ENCODE measurements at places on chromosomes 2 and 18.

DNA sequence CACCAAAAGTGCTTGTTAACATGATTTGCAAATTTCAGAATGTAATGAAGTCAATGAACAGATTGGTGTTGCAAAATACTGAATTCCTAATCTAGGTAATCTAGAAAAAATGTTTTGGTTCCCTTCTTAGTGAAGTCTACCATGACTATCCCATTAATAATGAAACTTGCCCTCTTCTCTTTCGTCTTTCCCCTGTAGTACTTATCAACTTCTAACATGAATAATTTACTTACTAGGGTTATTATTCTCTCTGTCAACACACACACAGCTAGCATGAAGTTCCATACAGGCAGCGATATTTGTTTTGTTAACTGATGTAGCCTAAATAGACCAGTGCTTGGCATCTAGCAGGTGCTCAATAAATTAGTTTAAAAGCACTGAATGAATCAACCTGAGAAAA lies 160.2 kb downstream of the NCK2 start:
- DNase-seq: no peak

- peak; percentile 49 for DNase-seq
Observed at GRCh38 chr2:43609290-43609918, 13.6 kb upstream of the THADA start.

GRCh38 chr2:231094736-231095346 lies 30.0 kb downstream of the HTR2B start:
- DNase-seq: no peak

GRCh38 chr18:61926532-61926931 lies 33.7 kb upstream of the RNF152 start:
- DNase-seq: no peak

- DNase-seq: no peak
Observed at GRCh38 chr2:64812285-64812684, 158.6 kb upstream of the SERTAD2 start.

- no peak for DNase-seq
Observed at GRCh38 chr18:76480913-76481312, 14.1 kb downstream of the ZNF516 start.

DNA sequence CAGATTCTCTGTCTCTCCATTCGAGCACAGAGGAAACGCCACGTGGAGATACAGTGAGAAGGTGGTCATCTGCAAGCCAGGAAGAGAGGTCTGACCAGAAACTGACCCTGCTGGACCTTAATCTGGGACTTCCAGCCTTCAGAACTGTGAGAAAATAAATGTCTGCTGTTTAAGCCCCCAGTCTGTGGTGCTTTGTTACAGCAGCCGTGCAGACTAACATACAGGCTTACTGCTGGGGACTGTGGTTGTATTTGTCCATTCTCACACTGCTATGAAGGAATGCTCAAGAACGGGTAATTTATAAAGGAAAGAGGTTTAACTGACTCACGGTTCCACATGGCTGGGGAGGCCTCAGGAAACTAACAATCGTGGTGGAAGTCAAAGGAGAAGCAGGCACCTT lies 432.7 kb downstream of the IRS1 start:
- no peak for DNase-seq

GRCh38 chr2:133241224-133241571 lies 327.1 kb downstream of the NCKAP5 start:
- DNase-seq: peak; percentile 50

DNA sequence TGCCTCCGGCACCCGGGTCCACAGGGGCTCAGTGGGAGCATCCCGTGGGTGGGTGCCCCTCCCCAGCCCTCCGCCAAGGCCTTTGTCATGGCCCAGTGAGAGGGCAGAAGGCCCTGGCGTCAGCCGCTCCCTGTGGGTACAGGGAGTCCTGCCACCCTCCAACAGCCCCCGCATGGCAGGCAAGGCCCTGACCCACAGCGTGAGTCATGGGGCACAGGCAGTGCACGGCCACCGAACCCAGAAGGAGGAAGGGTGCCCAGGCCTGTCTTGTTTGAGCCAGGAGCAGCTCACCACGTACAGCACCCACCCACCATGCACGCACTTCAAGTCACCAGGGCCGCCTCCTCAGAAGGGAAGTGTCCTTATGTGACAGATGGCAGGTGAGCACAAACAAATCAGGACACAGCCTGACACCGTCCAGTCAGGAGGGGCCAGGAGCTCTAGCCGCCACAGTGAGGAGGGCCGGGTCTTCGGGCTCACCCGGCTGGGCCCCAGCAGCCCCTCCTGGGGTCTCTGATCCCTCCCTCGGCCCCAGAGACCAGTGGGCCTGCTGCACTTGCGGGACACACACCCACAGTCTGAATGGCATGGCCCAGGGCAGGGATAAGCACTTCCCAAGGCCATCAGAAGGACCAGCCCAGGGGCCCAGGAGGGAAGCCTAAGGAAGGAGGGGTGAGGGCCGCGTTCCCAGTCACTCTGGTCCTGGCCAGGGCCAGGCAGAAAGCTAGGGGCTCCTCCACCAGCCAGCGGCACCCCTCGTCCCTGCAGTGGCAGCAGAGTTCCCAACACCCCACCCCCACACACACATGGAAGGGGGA lies 25.8 kb downstream of the BIN1 start:
- DNase-seq: no peak

- peak; percentile 7 for DNase-seq
Observed at GRCh38 chr2:220078439-220078838, 451.0 kb downstream of the SLC4A3 start.

DNA sequence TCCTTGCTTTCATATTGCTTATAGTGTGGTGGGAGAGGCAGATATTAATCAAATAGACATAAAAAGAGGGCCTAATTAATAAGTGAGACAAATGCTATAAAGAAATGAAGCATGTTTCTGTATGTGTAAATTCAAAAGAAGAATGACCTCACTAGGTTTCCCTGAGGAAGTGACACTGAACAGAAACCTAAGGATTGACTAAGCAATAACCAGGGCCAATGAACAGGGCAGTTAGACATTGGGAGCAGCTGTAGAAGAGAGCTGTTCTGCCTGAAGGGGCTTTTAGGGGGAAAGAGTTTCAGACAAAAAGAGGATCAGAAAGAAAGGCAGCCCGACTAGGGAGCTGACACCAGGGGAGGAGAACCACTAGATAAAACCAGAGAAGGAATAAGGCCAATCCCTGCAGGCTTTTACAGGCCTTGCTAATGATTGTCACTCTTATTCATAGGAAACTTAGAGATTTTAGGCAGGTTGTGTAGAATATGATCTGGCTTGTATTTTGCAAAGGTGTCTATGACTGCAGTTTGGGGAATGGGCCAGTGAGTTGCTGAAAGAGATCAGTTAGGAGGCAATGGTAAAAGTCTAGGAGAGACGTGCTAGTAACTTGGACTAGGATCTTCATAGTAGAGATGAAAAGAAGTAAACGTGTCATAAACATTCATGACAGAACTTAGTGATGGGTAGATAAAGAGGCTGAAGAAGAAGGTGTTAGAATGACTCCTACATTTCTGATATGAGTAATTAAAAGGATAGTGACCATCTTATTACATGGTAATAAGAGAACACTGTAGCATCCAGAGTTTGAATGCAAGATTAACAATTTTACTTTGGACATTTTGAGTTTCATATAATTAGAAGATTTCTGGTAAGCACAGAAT lies 26.8 kb upstream of the NABP1 start:
- DNase-seq: no peak

- no peak for DNase-seq
Observed at GRCh38 chr2:46126571-46126970, 170.6 kb upstream of the EPAS1 start.

DNA sequence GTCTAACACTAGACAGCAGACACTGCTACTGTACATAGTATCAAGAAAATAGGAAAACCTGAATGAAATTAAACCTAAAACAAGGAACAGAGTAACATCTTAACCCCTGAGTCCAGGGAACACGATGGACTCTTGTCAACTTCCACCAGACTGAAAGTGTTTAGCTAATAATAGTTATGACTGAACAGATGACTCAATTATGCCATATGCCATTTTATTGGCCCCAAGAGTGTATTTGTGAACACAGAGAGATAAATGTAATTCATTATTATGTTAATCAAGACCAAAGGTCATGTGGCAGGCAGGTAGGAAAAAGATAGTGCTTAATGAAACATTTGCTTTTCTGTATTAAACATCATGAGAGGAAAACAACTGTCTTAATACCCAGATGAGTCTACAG lies 58.0 kb downstream of the NYAP2 start:
- no peak for DNase-seq

DNA sequence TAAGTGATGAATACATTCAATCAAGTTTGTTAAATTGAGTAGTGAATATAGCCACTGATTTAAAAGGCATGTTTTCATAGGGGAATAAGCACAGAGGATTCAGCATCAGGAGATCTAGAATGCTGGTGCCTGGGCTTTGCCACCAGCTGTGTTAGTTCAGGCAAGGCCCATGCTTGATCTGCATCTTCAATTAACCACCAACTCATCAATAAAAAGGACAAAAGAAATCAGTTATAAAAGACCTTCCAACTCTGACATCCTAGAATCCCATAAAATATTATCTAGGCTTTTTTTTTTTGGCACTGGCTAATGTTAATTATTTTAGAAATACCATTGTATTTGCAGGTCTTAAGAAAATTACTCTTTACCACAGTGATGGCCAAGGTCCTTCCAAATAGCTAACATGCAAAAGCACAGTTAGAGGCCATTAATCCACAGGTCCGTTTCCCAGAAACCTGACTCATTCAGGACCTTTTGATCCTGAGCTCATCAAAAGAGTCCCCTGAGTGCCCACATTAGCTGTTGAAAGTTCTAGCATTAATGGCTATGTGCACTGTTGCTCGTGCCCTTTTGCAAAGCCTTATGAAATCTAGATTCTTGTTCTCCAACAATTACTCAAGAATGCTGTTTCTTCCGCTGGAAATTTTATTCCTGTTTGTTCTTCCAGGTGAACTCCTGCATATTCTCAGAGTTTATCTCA lies 170.0 kb downstream of the CYRIA start:
- DNase-seq: no peak

DNA sequence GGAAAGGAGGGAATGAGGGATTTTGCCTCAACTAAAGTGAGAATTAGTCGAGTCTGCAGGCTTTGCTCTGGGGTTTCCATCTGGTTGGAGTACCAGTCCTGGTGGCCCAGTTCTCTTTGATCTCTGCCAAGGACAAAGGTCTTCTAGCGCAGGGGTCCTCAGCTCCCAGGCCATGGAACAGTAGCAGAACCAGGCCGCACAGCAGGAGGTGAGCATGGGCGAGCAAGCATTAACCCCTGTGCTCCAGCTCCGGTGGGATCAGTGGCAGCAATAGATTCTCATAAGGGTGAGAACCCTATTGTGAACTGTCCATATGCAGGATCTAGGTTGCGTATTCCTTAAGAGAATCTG lies 23.9 kb downstream of the MTHFD2 start:
- DNase-seq: no peak

DNA sequence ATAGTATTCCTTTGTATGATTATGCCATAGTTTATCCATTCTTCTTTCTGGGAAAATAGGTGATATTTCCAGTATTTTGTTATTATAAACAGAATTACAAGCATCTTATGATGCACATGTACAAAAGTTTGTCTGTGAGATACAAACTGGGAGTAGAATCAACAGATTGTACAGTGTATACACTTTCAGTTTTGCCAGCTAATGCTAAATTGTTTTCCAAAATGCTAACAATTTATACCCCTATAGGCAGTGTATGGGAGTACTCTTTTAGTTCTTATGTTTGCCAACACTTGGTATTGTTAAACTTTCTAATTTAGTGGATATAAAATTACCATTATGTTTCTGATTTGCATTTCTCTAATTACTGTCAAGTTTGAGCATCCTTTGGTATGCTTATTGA lies 31.0 kb upstream of the TNFRSF11A start:
- DNase-seq: no peak

DNA sequence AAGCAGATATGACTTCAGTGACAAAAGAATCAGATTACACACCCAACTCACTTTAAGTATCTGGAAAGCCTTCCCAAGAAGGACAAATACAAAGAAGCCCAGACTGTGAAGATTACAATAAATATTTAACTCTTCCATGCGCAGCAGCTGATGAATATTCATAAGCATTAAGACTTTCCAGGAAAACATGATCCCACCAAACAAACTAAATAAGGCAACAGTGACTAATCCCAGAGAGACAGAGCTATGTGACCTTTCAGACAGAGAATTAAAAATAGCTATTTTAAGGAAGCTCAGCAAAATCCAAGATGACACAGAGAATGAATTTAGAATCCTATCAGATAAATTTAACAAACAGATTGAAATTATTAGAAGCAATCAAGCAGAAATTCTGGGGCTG lies 108.2 kb upstream of the UBE2E3 start:
- peak; percentile 8 for DNase-seq

GRCh38 chr2:182228741-182229140 lies 198.1 kb downstream of the PDE1A start:
- peak; percentile 20 for DNase-seq

DNA sequence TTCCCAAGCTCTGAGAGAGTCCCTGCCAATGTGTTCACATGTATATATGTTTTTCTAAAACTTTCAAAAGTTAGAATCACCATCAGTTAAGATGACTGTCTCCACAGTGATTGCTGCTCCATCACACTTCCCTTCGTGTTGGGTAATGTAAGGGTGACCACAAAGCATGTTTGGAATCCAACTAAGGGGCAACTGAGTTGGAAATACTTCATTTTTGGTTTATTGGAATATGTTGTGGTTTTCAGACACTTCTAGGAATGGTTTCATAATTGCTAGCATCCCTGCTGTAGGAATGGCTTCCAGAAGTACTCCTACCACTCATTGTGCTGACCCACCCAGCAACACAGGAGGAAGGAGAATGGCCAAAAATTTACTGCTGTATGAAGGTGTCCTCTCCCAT lies 212.5 kb upstream of the GULP1 start:
- DNase-seq: peak; percentile 50

DNA sequence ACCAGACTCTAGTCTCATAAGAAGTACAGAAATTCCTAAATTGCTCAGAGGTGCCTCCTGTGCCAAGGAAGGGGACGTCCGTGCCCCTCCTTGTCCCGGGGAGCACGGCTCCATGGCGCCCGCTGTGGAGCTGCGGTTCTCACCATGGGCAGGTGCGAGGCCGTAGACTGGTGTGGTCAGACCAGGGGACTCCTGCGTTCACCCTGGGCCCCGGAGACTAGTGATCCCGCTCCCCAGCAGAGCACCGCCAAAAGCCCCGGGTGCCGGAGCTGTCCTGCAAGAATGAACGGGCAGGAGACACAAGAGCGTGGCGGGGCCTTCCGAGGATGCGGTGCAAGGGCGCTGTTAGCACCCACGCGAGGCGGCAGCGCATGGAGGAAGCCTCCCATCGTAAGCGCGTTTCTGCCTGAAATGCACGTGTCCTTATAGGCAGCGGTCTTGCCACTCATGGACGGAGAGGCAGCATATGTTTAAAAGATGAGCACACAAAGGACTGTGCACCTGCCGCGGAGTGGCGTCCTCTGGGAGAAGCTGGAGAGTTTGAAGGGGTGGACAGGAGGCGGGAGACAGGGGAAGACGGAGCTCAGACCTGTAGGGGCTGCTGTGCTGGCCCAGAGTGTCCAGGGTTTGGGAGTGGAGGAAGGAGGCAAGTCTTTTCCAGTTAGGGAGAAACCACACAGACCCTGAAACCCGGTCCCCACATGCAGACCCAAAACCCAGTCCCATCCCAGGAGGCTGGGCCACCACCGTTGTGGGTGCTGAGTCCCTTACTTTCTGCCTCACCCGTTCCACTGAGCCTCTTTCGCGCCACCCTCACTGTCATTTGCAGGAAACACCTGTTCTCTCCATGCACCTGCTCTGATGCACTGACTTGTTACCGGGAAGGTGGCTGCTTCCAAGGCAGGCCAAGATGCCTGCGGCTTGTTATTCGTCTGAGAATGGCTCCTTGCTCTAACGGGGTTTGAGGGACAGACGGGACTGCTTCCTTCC lies 7.5 kb upstream of the KCNG2 start:
- no peak for DNase-seq
